Endothelial cell (in vitro differentiated cells): ENCODE measurements at places on chromosomes 7 and 10.

DNA sequence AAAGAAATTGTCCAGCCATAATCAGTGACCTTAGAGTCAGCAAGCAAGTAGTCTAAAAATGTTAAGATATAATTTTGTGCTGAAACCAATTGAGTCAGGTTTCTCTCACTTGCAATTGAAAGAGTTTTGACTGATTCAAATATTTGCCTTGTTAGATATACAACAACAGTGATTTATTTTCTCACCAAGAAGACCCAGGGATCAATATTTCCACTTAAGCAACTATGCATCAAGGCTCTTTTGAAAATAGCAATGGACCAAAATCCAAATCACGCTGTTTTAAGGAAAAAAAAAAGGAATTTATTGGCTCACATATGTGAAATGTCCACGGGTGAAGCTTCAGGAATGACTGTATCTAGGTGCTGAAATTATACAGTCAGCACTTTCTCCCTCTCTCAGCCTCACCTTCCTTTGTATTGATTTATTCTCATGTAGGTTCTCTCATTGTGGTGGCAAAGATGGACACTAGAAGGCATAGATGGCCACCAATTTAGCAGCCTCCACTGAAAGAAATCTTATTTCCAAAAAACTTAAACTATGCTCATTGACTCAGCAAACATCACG lies 9.7 kb upstream of the FKBP9 start:
- no peaks in the 10 kb centered on the region for H3K4me1 ChIP-seq
- no peak overlapping the region for H3K4me3 ChIP-seq
- no peak overlapping the region for H3K27ac ChIP-seq

DNA sequence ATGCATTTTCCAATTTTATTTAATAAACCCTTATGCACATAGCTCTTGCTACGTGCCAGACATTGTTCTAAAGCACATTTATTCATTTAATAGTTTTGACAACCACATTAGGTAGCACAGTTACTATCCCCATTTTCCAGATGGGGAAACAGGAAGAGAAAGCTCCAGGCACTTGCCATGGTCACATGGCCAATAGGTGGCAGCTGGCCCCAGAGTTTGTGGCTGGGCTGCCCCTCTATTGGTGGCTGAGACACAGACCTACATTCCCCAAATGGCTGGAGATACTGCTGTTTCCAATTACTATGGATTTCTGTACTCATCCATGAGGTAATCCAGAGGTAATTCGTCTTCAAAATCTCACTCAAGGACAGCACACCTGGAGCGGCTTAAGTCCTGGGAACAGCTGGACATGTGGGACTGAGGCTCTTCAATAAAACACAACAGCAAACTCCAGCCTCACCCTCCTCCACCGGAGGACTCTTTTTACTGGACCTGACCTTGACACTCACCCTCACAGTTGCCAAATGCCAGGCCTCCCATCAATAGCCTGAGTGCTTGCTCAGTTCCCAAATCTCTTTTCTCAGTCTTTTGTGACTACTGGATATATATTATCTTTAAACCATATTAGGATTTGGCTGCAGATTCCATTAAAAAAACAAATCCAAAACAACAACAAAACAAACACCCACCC lies 106.1 kb downstream of the CLEC2L start:
- peaks cover 36% of the 10 kb centered on the region for H3K4me1 ChIP-seq
- H3K27me3 ChIP-seq, result peaks cover 5% of the 10 kb centered on the region
- H3K27ac ChIP-seq, result no peak overlapping the region

DNA sequence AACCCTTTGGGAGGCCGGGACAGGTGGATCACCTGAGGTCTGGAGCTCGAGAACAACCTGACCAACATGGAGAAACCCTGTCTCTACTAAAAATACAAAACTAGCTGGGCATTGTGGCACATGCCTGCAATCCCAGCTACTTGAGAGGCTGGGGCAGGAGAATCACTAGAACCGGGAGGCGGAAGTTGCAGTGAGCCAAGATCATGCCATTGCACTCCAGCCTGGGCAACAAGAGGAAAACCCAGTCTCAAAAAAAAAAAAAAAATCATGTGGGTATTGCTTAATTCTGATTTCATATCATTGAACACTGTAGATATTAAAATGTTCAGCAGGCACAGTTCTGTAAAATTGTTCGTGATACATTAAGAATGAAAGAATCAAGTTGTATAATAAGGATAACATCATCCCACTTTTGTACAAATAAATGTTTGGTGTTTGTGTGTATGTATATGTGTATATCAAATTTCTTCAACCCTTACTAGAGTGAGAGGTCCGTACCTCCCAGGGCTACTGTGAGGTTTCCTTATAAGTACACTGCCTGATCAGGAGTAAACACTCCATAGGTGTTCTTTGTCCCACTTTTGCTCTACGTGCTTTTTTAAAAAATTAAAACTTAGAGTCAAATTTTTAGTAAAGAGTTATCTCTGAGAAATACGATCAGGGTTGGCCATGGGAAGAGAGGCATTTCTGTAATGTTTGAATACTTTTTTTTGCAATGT lies 31.7 kb downstream of the PLEKHS1 start:
- H3K36me3 ChIP-seq, result no peaks in the 10 kb centered on the region
- peaks cover 4% of the 10 kb centered on the region for H3K4me1 ChIP-seq
- H3K27me3 ChIP-seq, result no peaks in the 10 kb centered on the region

- H3K27ac ChIP-seq, result no peak overlapping the region
- peaks cover 5% of the 10 kb centered on the region for H3K27me3 ChIP-seq
- no peak for DNase-seq
- H3K4me3 ChIP-seq, result no peak overlapping the region
- peaks cover 18% of the 10 kb centered on the region for H3K36me3 ChIP-seq
Measured at GRCh38 chr7:44759246-44759645, 10.6 kb downstream of the ZMIZ2 start.

DNA sequence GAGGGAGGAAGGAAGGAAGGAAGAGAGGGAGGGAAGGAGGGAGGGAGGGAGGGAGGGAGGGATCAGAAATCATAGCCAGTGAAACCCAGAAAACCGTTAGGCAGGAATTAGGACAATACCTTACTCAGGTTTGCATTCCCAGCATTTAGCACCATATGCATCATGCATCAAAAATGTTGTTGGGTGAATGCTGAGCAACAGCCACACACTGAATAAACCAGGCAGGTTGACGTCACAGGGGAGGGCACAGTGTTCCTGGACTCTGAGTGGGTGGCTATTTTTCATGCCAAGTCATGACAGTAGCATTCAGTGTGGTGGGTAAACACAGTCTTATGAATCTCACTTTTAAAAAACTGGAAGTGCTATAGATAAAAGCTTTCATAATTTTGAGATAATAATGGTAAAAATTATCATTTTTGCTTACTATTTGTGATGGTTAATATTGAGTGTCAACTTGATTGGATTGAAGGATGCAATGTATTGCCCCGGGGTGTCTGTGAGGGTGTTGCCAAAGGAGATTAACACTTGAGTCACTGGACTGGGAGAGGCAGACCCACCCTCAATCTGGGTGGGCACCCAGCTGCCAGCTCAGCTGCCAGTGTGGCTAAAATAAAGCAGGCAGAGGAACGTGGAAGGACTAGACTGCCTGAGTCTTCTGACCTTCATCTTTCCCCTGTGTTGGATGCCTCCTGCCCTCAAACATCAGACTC lies 199.1 kb upstream of the PRKCQ start:
- H3K36me3 ChIP-seq, result no peaks in the 10 kb centered on the region
- peaks cover 9% of the 10 kb centered on the region for H3K4me1 ChIP-seq
- no peak overlapping the region for H3K27ac ChIP-seq

DNA sequence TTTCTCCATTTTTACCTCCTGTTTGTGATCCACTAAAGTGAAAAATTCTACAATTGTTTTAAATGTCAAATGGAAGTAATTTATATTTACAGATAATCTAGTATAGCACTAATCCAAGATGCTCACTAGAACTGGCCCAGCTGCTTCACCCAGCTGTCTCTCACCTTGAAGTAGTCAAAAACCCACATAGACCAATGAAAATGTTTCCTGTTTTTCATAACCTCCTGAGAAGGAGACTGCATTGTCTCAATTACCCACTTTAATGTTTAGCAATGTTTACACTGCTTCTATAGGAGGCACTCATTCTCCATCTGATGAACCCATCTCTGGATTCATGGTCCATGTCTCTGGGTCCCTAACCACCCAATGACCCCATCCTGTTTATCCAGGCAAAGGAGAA lies 56.1 kb upstream of the ADO start:
- H3K27me3 ChIP-seq, result no peaks in the 10 kb centered on the region
- no peak for DNase-seq
- no peak overlapping the region for H3K4me3 ChIP-seq
- no peak overlapping the region for H3K27ac ChIP-seq
- H3K4me1 ChIP-seq, result peaks cover 2% of the 10 kb centered on the region

DNA sequence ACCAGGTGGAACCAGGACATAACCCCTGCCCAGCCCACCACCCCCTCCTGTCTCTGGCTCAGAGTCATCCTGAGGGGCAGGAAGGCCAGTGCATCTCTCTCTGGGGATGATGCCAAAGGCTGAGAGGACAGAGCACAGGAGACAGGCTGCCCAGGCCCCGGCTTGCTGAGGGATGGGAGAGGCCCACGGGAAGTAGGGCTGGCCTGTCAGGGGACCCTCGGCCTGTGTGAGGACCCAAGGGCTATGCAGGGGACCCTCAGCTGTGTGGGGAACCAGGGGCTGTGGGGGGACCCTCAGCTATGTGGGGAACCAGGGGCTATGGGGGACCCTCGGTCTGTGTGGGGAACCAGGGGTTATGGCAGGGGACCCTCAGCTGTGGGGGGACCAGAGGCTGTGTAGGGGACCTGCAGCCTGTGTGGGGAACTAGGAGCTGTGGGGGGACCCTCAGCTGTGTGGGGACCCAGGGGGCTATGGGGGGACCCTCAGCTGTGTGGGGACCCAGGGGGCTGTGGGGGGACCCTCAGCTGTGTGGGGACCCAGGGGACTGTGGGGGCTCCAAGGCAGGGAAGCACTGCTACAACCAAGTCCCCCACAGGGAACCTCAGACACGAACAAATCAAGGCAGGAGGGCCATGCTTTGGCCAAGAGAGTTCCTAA lies 27.7 kb downstream of the EBF3 start:
- peaks cover 5% of the 10 kb centered on the region for H3K27me3 ChIP-seq
- H3K4me1 ChIP-seq, result no peaks in the 10 kb centered on the region
- no peak overlapping the region for H3K4me3 ChIP-seq
- no peaks in the 10 kb centered on the region for H3K36me3 ChIP-seq

GRCh38 chr10:112526906-112527305 lies 79.9 kb downstream of the VTI1A start:
- DNase-seq, result no peak
- peaks cover 5% of the 10 kb centered on the region for H3K4me1 ChIP-seq
- no peak overlapping the region for H3K4me3 ChIP-seq
- H3K36me3 ChIP-seq, result no peaks in the 10 kb centered on the region

- no peak for DNase-seq
- H3K27ac ChIP-seq, result no peak overlapping the region
- no peaks in the 10 kb centered on the region for H3K27me3 ChIP-seq
Measured at GRCh38 chr7:121521711-121522400, 125.7 kb upstream of the FAM3C start.

- peaks cover 6% of the 10 kb centered on the region for H3K4me1 ChIP-seq
- no peaks in the 10 kb centered on the region for H3K36me3 ChIP-seq
- no peak for DNase-seq
- no peak overlapping the region for H3K27ac ChIP-seq
Measured at GRCh38 chr10:49282879-49283341, 16.1 kb upstream of the C10orf71 start.

DNA sequence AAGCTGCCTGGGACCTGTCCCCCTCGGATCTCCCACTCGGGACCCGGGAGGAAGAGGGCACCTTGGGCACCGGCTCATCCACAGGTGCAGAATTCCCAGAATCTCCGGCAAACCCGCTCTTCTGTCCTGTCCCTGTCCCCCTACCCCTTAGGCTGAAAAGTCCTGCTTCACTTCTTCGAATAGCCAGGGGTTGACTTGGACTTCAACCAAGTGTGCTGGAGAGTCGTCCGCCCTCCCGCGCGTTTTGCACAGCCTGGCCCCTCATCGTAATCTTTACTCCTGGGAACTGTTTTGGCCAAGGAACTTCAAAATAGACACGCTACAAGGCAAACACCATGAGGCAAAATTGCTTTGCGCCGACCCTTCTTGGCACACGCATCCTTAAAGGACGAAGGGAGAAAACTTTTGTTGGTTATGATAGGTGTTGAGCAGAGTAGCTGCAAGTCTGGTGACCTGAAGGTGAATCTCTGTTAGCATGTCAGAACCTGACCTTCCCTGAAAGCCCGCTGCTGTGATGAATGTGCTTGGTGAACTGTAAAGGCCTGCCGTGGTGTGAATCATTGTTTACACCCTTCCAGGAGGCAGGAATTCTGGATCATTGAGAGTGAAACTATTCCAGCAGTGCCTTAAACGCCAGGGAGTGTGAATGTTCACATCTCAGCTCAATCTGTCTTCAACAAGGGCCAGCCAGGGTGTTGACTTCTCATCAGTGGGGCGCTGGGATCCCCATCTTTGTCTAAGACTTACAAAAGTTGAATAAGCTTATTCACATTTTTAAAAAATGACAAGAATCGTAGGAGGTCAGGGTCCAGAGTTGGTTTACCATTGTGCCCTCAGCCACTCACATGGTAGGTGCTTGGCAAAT lies 589 bp upstream of the RAPGEF5 start:
- DNase-seq, result peak; percentile 3
- peaks cover 4% of the 10 kb centered on the region for H3K27me3 ChIP-seq
- H3K4me3 ChIP-seq, result peak overlapping the region; percentile 96
- peaks cover 20% of the 10 kb centered on the region for H3K36me3 ChIP-seq
- peak overlapping the region; percentile 75 for H3K27ac ChIP-seq

DNA sequence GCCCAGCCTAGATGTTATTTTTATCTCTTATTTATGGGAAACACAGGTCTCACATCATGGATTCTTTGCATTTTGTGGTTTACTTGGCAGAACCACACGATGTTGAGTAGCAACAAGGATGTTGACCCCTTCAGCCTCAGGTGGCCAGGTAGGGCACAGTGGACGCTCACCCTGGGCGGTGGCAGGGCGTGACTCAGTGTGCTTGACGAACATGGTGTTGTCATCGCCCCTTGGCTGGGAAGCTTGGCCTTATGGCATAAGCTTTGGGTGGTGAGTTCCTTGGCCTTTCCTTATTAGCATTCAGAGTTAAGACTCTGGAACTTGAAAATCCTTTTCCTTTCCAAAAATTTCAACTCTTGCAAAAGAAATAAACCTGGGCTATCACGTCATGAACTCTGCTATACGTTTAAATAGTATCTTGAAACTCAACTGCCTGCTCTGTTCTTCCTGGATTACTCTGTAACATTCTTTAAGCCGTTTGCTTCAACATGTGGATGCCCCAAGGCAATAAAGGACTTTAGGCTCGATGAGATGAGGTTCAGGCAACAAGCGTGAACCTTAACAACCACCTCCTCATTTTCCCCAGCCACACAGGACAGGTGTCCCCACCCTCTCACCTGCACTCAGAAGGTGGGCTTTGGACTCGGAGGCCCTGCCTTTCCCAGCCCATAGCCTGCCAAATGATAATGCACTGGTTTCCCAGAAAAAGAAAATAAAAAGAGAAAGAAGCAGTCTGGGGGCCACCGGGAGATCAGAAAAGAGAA lies 22.5 kb upstream of the ECHDC3 start:
- H3K27me3 ChIP-seq, result peaks cover 3% of the 10 kb centered on the region
- no peak for DNase-seq
- H3K27ac ChIP-seq, result no peak overlapping the region
- no peaks in the 10 kb centered on the region for H3K4me1 ChIP-seq
- no peak overlapping the region for H3K4me3 ChIP-seq
